ENCODE measurements at places on chromosomes 2 and 18.

DNA sequence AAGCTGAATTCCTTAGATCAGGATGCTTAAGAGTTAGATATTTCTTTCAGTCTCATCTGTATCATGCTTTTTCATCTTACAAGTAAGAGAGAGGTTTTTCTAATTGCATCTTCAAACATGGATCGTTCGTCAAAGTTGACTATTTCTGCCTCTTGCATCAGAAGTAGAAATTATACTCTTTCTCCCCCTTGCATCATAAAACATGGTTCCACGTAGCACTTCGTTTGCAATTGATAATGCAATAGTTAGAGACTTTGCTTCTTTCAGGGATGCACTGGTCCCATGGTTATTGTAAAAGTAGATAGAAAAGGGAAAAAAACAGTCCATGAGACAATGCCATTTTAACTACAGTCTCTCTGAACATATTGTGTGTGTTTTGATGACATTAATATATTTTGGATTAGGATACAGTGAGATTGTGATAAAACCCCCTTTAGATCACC, 75.1 kb upstream of the PARD3B start:
- no peak for DNase-seq

GRCh38 chr2:24626131-24626530, 135.1 kb downstream of the NCOA1 start:
- DNase-seq: peak; percentile 66

- DNase-seq: no peak
Observed at GRCh38 chr2:173239644-173240043, 115.0 kb upstream of the CDCA7 start.

- DNase-seq: no peak
Observed at GRCh38 chr2:20381457-20381856, 30.8 kb upstream of the PUM2 start.

DNA sequence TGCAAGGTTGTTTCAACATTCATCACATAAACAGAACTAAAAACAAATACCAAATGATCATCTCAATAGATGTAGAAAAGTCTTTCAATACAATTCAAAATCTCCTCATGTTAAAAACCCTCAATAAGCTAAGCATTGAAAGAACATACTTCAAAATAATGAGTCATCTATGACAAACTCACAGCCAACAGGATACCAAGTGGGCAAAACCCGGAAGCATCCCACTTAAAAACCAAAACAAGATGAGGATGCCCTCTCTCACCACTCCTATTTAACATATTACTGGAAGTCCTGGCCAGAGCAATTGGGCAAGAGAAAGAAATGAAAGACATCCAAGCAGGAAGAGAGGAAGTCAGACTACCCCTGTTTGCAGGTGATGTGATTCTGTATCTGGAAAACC, 992.2 kb upstream of the PIK3C3 start:
- no peak for DNase-seq

DNA sequence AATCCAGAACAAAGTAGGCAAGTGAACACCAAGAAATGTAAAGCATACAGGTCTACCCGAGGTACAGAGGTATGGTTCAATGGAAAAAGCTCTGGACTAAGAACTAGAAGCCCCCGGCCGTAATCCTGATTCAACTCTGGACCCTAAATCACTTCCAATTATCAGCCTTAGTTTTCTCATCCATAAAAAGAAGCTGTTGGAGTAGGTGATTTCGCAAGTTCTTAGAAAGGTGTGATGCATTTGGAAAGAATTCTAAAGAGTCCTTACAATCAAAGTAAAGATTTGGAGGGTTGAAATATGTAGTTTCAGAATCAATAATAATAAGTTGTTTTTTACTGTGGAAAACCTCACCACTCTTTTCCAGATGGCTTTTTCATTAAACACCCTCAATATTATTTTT, 622.1 kb upstream of the ID2 start:
- no peak for DNase-seq

GRCh38 chr2:42012137-42012536, 35.7 kb upstream of the PKDCC start:
- DNase-seq: no peak

DNA sequence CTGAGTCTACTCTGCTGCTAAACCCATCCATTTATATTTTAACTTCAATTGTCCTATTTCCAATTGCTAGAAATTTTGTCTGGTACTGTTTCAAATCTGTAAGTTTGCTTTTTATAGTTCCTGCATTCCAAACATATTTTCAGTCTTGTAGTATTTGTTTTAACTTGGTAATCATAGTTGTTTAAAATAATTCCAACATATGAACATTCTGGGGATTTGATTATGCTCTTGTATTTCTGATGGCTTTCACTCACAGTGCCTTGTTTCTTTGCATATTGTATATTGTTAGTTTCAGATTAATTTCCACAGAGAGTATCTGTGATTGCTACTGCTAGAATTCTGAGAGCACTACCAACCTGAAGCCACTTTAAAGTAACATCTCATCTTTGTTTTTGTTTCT, 202.4 kb downstream of the ETAA1 start:
- DNase-seq: no peak

DNA sequence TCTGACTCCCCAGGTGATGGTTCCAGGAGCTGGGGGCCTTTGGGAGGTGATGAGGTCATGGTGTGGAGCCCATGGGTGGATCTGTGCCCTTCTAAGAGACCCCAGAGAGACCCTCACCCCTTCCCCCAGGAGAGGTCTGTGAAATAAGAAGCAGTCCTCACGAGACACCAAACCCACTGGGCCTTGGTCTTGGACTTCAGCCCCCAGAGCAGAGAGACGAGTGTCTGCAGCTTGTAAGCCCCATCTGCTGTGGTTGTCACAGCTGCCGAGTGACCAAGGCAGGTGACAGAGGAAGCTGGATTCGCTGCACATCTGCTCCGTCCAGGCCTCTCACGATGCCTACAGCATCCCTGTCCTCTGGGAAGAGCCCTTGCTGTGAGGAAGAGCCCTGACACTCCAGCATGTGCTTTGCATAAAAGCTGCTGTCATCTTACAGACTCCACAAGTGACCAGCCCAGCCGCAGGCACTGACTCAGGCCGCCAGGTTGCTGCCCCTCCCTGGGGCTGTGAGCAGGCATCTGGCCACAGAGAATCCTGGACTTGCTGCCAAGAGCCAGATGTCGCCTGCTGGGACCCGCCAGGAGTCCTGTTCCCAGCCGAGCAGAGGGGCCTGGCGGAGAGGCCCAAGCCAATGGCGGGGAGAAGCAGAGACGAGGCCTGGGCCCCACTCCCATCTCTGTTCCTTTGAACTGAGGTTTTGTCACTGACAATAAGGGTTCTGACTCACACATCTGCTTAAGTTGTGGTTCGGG, 150.8 kb downstream of the PXDN start:
- DNase-seq: peak; percentile 79

DNA sequence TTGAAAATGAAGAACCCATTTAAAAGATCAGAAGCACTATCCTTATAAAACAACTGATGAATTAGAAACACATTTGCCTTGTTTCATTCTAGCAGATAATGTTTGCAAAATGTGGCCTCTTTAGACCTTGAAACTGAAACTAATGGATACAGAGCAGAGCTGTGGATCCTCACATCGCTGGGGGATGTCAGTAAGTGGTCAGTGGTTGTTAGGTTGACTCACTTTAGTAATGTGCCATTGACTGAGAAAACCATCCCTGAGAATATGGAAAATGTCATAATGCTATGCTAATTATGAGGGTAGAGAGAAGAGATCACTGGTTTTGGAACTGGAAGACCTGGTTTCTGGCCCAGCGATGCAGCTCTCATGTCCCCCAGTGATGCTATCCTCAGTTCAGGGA, 176.7 kb downstream of the MYO1B start:
- no peak for DNase-seq

DNA sequence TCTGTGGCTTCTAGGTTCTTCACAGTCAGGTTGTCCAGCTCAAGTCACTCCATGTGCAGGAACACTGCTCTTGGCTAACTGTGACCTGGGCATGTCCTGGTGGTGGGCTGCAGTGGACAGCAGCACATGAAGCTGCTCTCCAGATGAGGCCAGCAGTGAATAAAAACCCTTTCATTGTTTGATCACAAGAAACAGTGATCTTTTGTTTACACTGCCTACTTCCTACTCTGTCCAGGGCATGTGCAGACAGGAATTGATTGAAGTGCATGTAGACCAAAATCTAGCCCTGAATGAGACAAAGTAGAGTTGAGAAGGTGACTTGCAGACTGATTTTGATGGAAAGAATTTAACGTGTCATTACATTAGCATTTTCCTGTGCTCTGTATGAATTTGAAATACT, 34.9 kb downstream of the BCL2L11 start:
- DNase-seq: no peak

GRCh38 chr18:34357944-34358580, 133.3 kb upstream of the NOL4 start:
- DNase-seq: no peak

GRCh38 chr2:157259386-157259785, 1.9 kb downstream of the GALNT5 start:
- no peak for DNase-seq

DNA sequence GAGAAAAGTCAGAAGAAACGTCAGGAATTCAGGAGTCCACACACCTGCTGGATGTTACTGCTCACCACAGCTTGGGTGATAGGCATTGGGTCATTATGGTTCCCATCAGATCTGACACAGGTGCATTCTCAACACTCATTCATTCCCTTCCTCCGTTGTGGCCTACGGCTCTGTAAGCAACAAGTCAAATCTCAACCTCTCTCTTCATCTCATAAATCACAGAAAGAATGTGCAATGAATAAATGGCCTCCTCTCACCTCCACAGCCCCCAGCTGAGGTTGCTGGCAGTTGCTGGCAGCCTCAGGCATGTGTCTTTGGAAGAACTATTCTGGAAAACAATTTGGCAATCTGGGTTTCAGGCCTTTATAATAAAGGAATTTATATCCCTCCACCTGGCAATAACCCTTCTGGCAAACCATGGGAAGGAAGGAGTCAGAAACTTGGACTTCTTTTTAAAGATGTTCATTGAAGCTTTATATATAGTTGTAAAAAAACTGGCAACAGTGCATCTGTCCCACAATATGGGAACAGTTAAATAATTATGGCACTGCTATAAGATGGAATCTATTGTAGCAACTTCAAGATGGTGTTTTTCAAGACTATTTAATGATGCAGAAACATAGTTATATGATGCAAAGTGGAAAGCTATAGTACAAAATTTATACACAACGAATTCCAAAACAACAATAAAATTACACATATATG, 175.4 kb downstream of the ANAPC1 start:
- DNase-seq: no peak

- DNase-seq: peak; percentile 35
Observed at GRCh38 chr2:231183851-231184250, 14.6 kb upstream of the ARMC9 start.

DNA sequence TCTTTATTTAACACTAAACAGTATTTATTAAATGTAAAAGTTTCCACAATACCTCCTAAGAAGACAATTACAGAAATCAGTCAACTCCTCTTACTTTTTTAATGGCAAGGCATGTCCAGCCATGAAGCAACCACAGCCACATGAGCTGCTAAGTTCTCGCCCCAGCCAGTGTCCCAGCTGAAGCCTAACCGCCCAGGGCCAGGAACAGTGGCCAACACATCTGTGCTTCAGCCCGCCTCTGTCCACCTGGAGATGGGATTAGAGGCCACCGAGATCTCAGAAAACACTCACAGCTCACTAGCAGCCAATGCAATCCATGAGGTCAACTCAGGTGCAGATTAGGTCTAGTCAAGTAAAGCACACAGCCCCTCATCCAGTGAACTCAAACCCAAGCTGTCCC, 40.2 kb downstream of the PID1 start:
- DNase-seq: no peak

GRCh38 chr2:71530641-71531332, 77.4 kb downstream of the DYSF start:
- DNase-seq: peak; percentile 85

DNA sequence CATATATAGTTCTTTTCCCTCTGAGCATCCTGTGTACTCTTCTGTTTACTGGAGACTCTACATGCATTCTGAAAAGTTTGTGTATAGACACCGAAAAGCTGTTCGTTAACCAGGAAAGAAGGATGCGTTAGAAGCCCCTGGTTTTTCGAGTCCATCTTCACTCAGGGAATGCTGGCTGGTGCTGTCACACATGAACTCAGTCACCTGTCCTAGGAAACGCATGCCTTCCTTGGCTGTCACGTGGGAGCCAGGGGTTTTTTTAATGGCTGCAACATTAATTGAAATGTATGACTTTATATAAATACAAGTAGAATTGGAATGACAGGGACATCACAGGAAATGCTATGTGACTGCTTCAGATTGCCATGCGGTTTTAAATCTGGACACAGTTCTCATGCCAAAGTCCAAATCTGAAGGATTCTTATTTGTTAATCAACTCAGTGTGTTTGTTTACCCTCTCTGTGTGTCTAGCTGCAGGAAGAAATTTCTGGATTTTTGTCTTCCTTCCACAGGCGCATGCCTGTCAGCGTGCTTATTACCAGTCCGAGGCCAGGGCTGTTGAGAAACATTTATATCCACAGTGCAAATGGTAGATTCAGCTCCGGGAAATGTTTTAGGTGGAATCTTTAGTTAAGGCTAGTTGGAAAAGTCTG, 2.6 kb downstream of the RAMP1 start:
- no peak for DNase-seq

GRCh38 chr2:176169711-176170110, 12.6 kb downstream of the HOXD3 start:
- DNase-seq: no peak

DNA sequence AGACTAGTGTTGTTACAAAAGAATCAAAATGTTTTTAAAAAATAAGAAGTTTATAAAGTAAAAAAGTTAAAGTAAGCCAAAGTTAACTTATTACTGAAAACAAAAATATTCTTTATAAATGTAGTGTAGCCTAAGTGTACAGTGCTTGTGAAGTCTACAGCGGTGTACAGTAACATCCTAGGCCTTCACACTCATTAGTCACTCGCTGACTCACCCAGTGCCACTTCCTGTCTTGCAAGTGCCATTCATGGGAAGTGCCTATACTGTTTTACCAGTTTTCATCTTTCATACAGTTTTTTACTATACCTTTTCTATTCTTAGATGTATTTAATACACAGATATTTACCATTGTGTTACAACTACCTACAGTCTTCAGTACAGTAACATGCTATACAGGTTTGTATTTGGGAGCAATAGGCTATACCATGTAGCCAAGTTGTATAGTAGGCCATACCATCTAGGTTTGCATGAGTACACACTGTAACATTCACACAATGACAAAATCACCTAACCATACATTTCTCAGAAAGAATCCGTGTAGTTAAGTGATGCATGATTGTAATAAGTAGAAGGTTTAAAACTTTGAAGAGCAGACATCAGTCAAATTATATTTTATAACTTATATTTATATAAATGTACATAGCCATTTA, 13.4 kb downstream of the SERPINB7 start:
- no peak for DNase-seq

GRCh38 chr2:79128406-79128805, 8.1 kb downstream of the REG1A start:
- DNase-seq: no peak

DNA sequence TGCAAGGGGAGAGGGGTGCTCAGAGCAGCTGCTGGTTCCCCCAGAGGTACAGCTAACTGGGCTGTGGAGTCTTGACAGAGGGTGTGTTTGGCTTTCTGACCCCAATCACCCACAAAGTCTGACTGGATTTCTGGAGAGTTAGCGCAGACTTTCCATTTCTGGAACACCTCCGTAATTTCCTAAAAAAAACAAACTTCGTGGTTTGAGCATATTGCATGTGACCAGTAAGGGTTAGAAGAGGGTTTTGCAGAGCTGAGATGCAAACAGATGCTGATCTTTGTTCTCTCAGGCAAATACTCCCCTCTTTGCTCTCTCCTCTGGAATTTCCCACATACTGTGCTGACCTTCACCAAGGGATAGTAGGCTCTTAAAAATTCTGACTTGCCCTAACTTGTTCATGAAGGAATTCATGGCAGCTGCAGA, 44.5 kb upstream of the TMEM247 start:
- no peak for DNase-seq
